Activated T-cell treated with anti-CD3 and anti-CD28 coated beads, Interleukin-2, amount 50 U/mL, for 72 hours (primary cell): ENCODE measurements at places on chromosomes 11 and 22.

DNA sequence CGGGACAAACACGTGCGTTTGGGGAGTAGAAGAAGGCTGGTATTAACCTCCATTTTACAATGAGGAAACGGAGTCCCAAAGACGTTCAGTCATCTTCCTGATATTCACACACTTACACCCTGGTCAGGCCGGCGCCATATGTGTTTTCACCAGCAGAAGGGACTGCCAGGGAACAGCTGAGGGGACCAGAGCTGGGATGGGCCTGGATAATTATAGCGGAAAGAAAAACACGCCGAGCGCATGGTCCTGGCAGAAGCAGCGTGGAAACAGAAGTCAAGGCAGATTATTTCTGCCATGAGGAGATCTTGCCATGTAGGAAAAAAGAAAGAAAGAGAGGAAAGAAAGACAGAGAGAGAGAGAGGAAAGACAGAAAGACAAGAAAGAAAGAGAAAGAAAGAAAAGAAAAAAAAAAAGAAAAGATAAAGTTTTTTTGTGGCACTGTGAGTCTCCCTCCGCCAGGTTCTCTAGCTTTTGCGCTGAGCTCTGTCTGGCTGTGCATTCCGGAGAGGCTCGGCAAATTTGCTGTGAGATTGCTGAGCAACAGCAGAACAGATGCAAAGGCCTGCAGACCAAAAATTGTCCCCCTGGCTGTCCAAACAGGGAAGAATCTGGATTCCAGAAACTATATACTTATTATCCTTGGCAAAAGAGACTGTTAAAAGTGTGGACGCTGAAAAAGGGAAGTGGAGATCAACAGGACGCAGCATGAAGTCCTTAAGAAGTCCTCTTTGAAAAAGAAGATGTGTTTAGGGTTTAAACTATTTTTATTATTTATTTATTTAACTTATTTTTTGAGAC is 1.3 kb upstream of the UCP2 start:
- no peak for DNase-seq

DNA sequence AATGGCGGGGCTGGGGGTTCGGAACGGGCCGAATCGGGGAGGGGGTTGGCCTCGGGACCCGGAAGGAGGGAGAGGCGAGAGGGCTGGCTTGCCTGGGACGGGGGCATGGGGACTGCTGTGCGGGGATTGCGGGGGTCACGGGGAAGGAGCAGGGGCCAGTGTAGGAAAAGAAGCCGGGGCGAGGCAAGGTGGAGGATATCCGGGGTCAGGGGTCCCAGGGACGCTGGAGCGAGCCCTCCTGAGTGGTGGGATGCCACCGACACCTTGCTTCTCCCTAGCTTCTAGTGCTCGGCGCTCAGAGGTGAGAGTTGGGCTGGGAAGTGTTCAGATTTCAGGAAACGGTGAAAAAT is 426 bp upstream of the GDPD5 start:
- DNase-seq, result no peak

DNA sequence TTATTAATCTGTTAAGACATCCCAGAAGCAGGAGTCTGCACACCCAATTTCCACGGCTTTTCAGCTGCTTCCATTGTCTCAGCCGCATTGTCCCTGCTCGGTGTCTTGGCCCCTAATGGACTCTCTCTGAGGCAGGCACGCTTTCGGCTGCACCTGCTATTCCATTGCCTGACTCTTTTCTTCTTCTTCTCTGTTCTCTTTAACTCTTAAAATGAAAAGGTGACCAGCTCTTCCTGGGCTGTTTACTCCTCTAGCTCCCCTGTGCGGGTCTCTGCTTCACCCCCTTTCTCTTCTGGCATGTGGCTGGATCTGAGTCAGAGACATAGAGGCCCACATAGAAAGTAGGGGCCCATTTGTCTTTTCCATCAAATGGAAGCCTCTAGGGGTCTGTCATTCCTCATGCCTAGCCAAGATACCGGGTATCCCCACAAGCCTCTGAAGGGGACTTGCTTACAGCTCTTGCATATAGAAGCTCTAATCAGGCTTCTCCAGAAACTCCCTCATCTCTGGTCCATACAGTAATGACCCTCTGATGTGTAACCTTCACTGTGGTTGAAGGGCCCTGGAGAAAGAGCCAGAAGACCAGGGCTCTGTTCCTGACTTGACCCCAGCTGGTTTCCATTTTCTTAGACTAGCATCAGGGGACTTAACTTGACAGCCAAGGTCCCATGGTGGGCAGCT is 243.9 kb downstream of the ST3GAL4 start:
- DNase-seq, result no peak

- no peak for DNase-seq
Observed at GRCh38 chr11:64710418-64711137, 12.4 kb downstream of the NRXN2 start.

DNA sequence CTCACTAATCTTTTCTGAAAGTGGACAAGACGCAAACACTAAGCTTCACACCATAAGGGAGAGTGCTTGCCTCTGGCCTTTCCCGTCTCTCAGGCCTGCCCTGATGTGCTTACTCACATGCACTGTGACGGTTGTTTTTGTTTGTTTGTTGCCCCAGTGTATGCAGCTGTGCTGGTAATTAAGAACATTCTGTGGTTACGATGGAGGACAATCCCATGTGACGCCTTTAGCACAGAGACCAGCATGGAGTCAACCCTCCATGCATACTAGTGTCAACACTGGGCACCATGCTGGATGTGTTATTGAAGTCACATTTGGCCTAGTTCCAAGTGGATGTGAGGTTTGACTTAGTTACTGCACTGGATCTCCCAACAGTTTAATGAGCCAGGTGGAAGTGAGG is 27.8 kb upstream of the CDON start:
- DNase-seq, result no peak
